ENCODE measurements at places on chromosomes 1 and 21.

DNA sequence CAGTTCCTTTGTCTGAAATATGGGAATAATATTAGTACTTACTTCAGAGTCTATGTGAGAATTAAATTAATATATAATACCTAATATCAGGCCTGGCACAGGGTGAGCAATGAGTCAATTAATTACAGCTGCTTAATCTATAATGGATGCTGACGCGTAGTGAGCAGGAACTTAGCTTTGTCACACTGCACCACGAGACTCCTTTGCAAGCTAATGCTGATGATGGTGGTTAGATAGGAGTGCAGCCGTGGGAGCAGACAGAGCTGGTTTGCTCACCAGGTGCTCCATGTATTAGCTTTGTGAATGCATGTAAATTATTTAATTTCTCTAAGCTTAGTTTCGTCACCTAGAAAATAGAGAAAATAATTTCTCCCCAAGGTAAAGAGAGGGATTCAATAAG, 35.1 kb downstream of the KCNJ15 start:
- DNase-seq: no peak

DNA sequence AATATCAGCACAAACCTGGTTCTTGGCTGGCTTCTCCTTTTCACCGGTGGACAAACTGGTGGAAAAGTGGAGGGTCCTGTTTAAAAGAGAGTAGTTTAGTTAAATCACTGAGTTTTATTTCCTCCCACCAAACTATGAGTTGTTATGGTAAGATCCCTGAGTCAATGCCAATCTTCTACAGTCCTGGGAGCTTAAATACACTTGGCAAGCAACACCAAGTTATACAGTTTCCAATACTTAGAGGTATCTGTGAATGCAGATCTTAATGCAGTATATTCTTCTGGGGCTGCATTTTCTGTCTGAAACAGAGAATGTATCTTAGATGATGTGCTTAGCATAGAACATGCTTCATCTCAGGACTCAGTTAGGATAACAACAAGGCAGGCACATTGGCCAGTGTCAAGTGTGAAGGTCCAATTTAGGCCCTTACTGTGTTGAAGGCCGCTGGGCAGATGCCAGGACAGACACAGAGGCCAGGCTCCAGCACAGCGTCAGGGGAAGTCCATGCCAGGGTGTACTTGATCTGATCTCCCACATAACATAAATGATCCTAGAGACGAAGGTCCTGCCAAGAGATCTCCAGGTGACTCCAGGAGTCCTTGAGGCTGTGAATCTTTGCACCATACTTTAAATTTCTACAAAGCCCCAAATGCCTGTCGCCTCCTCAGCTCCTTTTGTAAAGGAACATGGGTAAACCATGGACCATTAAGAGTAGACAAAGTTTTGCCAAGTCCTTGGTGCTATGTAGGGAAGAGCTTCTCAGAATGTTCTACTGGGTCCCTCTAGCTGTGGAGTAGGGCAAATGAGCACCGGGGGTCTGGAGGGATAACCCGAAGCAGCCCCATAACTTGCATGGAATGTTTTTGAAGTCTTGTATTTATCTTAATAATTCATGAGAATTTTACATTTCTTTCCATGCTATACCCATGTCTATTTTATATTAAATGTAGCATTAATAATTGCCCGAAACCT, 76.8 kb downstream of the KCNJ15 start:
- no peak for DNase-seq

DNA sequence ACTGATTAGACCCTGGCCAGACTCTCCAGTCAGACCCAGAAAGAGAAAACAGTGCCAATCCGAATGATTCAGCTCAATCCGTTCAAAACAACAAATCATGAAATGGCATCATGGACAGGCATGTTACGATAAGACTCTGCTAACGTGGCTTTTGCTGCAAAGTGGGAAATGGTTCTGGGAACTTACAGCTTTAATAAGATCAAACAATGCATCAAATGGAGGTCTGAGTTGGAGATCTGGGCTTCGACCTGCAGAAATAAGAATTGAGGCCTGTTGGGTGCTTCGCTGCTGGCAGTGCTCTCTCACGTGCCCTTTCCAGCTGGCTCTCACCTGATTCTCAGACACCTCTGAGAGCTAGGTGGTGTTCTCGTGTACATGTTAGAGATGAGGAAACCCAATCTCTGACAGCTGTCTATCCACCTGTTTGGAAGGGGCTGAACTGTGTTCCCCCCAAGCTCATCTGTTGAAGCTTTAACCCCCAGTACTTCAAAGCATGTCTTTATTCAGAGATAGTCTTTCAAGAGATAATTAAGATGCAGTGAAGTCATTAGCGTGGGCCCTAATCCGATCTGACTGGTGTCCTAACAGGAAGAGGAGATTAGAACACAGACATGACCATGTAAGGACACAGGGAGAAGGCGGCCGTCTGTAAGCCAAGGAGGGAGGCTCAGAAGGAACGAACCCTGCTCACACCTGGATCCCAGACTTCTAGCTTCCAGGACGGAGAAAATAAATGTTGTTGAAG, 45.5 kb upstream of the ETS2 start:
- DNase-seq: no peak

- no peak for DNase-seq
These were observed 155.4 kb downstream of the SMYD3 start for GRCh38 chr1:246351721-246352120.

GRCh38 chr1:225915538-225915991, 8.5 kb downstream of the PYCR2 start:
- no peak for DNase-seq

DNA sequence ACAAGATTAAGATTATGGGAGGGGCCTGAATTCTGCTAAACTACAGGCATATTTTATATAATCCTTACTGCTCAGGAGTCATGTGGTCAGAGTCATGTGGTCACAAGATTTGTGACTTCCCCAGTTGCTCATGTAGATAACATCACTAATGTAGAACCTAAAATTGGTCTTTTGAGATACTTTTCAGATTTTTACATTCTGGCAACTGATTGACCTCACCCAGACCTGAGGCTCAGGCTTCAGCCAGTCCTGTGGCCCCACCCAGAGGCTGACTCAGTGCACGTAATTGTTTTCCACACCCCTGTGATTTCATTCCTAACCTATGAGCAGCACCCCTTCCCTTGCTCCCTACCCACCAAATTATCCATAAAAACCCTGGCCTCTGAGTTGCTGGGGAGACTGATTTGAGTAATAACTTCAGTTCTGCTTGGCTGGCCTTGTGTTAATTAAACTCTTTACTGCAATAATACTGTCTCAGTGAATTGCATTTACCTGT, 41.7 kb upstream of the ZNF326 start:
- DNase-seq: peak; percentile 15

DNA sequence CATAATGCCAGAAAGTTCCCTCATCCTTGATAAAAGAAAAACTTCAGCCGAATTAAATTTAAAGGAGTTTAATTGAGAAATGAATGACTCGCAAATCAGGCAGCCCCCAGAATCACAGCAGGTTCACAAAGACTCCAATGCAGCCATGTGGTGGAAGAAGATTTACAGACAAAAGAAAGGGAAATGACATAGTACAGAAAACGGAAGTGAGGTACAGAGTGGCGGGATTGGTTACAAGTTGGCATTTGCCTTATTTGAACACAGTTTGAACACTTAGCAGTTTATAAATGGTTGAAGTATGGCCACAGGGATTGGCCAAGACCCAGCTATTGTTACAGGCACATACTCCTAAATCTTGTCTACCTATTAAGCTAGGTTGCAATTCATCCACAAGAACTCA, 46.6 kb downstream of the HIVEP3 start:
- DNase-seq: no peak

GRCh38 chr1:228552596-228553176, 65.5 kb downstream of the RNF187 start:
- DNase-seq: no peak

- no peak for DNase-seq
These were observed 20.7 kb upstream of the HAO2 start for GRCh38 chr1:119347858-119348257.

- DNase-seq: no peak
These were observed 54.1 kb downstream of the TOMM20 start for GRCh38 chr1:235074523-235075047.

DNA sequence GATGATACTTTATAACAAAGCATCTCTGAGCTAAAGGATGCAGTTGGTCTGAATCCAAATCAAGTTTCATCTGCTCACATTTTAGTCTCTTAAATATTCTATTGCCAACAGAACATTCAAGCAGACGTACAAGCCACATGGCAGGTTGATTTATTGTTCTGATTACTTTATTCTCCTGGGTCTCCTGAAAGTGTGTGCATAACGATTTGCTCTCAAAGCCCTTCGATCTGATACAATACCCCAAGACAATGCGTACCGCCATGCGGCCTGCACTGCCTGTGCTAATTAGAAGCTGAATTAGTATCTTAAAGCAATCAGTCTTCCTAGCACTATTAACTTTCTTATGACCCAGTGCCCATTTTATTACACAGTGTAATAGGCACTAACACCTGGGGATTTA, 56.9 kb downstream of the FHAD1 start:
- no peak for DNase-seq

GRCh38 chr1:77832901-77833300, 53.5 kb downstream of the MIGA1 start:
- DNase-seq: peak; percentile 93

- DNase-seq: peak; percentile 16
These were observed 144.1 kb upstream of the CTTNBP2NL start for GRCh38 chr1:112251766-112252506.

GRCh38 chr1:112496290-112496689, 12.5 kb upstream of the WNT2B start:
- no peak for DNase-seq

DNA sequence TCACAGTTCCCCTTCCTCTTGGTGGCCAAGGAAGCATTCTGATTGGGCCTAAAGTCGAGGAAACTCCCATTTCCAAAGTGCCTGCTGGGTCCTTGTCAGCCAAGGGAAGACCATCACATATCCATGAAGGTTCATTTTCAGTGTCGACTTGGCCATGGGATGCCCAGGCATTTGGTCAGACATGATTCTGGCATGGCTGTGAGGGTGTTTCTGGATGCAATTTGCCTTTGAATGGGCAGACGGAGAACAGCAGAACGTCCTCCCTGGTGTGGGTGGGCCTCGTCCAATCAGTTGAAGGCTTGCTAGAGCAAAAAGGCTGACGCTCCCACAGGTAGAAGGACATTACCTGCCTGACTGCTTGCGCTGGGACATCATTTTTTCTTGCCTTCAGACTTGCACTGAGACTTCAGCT, 48.3 kb upstream of the LBR start:
- DNase-seq: no peak

DNA sequence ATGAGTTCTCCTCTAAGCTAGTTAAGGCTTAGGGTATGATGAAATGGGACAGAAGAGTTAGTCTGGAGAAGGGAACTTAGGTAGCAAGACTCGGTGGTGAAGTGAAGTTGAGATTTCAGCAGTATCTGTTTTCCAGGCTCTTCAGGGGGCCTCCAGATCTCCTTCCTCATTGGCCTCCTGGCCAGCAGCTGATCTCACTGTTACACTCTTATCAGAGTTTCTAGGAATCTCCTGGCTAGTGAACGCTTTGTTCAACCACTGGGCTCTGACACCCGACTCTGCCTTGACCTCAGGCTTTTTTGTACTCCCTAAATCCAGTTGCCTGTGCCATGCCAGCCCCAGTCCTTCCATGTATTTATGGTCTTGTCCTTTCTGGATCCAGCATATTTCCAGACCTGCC, 311.0 kb downstream of the ASTN1 start:
- no peak for DNase-seq

DNA sequence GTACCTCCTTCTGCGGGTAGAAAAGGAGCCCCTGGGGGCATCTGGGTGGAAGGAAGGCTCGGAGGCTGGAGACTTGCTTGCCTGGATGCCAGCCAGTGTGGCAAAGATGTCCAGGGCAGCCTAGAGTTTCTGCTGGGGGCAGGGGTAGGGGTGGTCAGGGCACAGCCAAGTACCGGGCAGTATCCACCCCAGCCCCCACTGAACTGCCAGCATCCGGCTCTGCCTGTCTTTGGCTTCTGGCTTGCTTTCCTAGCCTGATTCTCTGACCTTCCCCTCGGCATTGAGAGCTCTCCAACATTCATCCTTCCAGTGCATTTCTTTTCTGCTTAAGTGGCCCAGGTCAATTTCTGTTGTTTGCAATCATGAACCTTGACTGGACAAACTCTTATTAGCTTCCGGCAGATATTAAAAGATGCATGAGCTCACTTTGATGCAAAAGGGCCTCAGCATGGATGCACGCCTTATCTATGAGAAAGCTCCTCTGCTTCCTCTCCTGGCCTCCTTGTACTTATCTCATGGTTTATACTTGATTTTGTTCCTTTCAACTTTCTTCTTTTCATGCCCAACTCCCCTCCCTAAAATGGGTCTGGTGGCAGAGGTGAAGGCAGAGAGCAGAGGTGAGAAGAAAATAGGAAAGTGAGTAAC, 116.9 kb downstream of the HLCS start:
- DNase-seq: no peak

DNA sequence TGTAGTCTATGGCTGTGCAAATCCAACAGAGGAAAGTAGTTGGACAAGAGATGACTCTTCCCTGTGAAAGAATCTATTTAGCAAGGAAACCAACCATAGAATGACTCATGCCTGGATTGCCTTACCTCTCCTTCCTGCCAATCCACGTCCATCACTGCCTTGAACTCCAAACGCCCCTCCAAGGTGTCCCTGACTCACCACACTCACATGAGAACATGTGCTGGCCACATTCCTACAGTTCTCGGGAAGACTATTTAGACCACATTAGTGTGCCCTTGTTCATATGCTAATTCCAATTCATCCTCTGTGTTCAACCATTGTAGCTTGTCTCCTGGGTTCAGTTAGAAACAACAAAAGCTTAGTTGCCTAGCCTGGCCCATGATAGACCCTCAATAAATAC, 157.3 kb downstream of the SLC30A10 start:
- peak; percentile 99 for DNase-seq

DNA sequence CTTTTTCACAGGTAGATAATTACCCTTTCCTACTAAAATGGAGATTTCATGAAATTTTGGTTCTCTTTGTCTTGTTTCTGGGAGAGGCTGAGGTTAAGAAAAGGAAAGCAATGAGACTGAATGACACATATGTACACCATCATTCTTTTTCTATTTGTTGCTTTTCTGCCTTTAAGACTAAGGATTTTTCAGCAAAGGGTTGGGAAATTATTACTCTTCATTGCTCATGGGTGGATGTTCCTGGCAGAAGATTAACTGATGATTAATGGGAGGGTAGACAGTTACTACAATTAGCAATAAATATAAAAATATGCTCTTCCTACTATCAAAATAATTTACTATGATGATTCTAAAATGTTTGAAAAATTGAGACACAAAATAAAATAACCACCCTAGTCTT, 316.5 kb upstream of the USP24 start:
- DNase-seq: no peak

DNA sequence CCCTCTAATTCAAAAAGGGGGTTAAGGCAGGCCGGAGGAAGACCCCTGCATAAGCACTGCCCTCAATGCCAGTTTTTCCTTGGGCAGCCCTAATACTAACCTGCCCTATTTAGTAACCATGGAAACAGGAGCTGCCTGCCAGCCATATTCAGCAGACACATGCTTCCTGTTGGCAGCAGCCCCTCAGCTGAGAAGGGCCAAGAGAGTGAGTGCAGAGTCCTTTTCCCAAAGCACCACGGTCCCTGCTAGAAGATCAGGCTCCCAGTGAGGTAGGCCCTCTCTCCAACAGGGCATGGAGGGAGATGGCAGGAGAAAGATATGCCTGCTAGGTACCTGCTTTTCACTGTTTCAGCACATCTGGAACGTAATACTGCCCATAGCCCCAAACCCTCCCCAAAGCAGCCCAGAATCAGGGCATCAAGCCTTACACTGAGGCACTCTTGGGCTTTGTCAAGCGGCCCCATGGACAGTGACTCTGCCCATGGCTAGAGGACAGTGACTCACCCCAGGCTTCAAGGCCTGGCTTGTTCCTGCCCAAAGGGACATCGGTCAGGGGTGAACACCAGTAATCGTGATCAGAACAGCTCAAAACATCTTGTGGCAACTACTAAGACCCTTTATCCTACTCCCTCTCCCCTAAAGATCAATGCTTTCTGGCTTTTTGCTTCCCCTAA, 64.5 kb downstream of the BCAR3 start:
- DNase-seq: no peak

All from foreskin melanocyte (primary cell).